ENCODE measurements at places on chromosomes 4 and X.

- peak; percentile 1 for DNase-seq
These were observed 134.1 kb downstream of the OR13H1 start for GRCh38 chrX:131677655-131678628.

DNA sequence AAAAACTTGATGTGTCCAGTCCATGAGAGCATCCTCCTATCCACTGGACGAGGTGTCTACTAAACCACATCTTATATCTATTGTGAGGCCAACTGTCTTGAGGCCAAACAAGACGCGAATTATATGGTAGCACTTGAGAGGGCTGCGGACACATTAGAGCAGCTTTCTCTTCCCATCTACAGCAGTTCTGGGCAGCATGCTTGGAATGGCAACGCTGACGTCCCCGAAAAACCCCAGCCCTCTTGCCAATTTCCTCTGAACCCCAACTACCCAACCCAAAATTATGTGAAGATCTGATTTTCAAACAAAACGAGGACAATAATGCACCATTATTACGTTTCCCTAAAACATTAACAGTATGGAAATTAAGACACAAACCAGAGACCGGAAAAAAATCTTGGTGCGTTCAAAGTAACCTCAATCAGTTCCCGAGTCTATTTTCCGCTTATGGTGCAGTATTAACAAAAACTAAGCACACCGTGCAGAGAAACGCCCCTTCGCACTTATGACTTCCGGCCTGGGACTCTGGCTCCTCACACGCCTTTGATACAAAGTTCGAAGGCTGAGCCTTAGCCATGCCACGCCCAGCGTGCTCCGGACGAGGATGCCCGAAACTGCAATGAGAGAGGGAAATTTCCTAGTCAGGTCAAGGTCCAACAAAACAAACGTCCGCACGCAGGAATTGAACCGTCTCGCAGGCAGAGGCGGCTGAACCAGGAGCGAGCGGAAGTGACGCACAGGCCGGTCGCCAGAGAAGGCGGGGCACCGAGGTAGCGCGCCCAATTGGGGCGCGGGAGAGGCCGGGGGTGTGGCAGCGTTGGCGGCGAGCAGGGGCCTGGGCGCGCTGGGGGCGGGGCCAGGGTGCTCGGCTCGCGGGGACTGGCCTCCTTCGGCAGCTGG is 458 bp upstream of the AP1AR start:
- DNase-seq, result peak; percentile 97

DNA sequence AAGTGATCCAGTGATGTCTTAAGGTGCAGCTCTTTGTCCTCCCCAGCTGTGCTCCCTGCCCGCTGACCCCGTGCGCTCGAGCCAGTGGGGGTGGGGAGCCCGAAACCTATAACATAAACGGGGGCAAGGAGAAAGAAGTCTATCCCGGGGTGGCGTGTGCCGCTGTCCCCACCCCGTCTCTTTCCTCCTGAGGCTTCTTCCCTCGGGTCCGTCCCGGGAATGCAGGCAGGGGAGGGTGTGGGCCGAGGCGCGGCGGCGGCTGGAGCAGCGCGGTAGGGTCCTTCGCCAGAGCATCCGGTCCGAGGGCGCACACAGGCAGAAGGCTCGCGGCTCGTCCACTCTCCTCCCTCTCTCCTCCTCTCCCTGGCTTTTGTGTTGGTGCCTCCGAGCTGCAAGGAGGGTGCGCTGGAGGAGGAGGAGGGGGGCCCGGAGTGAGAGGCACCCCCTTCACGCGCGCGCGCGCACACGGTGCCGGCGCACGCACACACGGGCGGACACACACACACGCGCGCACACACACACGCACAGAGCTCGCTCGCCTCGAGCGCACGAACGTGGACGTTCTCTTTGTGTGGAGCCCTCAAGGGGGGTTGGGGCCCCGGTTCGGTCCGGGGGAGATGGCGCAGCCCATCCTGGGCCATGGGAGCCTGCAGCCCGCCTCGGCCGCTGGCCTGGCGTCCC is at the start of gene RAB33A:
TSS of gene RAB33A (plus strand) at position 517 of the 681 bp plus-strand sequence. CDS start at position 618, 101 bp downstream.
- peak; percentile 50 for DNase-seq

GRCh38 chr4:56611501-56611900 is 69.6 kb downstream of the HOPX start:
- DNase-seq, result no peak

DNA sequence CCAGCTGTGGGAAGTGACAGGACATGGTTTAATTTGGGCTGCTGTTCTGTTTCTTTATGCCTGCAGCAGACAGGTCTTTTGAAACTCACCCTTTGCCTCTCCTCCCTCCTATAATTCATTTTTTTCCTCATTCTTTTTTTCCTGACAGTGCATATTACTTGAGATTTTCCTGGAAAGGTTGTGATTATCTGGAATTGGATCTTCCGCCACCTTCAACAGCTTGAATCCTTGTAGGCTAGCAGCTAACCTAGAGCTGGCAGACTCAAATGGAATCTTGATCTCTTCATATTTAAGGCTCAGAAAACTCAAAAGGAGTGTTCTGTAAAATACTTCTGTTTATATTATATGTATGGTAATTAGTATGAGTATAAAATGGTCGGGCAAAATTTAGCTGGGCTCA is 49.3 kb upstream of the CLCN4 start:
- no peak for DNase-seq

DNA sequence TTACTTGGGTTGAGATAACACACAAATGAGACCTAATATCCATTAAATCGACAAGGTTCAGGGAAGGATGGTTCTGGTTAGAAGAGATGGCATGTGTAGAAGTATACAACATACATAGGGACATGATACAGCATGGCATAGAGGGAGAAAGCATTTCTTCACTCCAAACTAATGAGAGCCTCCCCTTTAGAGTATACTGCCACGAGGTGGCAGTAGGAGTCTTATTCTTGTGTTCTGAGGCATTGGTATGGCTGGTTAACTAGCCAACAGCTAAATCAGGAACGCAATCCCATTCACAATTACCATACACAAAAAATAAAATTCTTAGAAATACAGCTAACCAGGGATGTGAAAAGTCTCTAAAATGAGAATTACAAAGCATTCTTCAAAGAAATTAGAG is 29.1 kb upstream of the TRO start:
- DNase-seq, result peak; percentile 47

DNA sequence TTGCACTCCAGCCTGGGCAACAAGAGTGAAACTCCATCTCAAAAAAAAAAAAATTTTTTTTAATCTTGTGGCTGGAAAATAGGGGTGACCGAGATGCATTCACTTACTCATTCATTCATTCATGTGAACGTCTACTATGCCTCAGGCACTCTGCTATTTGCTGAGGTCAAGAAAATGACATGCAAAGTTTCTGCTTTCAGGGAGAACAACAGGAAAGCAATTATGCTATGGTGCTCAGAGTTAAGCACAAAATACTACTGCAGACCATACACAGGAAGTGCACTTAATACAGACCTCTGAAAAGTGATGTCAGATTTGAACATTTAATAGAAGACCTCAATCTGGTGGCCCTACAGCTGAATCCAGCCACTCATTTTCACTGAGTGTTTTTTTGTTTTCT is 59.6 kb upstream of the DUSP21 start:
- peak; percentile 18 for DNase-seq

DNA sequence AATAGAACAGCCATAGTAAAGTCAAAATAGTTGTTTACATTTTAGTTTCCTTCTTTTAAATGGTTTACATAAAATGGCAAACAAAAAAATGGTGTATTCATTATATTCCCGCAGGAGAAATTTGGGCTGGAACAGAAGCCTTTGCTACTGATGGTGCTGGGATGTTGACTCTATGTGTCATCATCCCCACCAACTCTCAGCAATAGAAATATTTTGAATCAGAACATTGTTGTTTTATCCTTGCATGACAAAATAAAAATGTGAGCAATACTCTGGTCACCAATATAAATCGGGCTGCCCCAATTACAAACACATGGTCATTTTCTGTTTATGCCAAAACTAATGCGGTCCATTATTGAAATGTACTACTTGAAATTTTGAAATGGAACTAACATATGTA is 1131.6 kb upstream of the PCDH7 start:
- no peak for DNase-seq

DNA sequence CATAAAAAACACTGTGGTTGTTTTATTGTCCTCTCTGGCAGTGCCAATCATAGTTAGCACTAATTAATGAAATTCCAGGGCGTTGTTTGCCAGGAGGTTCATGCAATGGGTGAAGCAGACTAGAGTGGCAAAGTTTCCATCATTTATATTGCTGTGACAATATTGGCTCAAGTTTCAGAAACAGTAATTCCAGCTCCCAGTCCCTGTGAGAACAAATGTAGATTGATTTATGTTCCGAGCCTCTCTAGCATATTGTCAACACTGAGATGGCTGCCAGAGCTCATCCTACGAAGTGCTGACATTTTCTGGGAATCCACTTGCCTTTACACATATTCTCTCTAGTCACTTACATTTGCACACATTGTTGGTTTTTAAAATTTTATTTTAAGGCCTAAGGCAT is 440.0 kb upstream of the IGFBP7 start:
- DNase-seq, result no peak

DNA sequence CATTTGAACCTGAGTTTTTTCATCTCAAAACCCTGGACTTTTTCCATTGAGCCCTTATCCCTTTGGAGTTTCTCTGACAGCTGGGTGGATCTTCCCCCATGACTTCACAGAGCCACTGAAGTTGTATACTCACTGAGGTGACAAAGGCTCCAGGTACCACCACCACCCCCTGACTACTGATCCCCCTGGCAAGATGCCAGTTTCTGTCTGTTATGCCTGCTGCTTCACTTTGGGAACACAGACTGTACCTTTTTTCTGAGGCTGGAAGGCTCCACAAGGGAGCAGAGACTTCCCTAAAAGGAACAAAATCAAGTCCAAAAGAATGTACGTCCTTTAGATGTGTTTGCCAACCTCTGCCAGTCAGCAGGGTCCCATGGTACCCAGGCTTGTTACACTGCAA is 160.3 kb upstream of the JADE1 start:
- DNase-seq, result no peak

GRCh38 chr4:159349332-159349731 is 246.5 kb downstream of the RAPGEF2 start:
- DNase-seq, result peak; percentile 4

GRCh38 chr4:112956484-112956896 is 93.0 kb upstream of the ANK2 start:
- DNase-seq, result no peak

DNA sequence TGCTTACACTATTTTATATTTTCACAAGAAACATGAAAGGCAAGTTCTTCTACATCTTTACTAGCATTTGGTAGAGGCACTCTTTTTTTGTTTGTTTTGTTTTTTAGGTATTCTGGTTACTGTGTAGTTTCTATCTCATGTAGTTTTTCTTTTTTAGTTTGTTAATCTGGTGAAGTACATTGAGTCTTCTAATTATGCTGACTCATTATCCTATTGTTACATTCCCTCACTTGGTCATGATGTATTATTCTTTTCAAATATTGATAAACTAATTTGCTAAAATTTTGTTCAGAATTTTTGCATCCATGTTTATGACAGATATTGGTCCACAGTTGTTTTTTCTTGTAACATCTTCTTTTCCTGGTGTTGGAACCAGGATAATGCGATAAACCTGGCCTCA is 4.7 kb downstream of the GK2 start:
- DNase-seq, result no peak

DNA sequence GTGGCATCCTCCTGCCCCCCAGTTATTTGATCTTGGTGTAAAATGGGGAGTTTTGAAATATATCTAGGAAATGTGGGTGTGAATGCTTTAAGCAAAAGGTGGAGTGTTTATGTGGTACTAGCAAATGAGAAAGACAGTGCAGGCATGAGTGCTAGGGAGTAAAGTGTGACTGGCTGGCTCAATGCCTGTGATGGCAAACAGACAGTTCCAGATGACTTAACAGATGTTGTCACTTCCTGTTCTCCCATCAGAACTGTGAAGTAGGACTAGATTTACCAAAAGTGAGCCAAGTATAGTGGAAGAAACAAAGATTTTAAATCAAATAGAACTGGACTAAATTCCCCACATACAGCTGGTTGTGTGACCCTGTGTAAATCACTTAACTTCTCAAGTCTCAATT is 8.4 kb upstream of the AMOT start:
- DNase-seq, result no peak

- no peak for DNase-seq
These were observed 224.6 kb downstream of the FBXO8 start for GRCh38 chr4:174058846-174059245.

GRCh38 chr4:102623622-102624021 is 122.5 kb downstream of the NFKB1 start:
- peak; percentile 68 for DNase-seq

DNA sequence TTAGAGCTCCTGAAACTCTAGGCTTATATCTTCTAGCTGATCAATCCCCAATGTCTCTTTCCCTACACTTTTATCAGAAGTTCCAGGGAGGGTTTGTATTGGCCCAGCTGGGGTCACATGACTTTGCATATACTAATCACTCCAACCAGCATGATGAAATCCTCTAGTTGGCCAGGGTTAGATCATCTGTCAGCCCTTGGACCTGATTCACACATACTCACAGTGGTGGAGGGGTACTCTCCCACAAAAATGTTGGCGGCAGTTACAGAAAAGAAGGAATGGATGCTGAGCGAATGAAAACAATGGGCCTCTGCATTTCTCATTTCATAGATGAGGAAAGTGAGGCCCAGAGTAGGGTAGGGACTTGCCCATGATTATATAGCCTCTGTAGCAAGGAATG is 151.1 kb downstream of the PJA1 start:
- DNase-seq, result peak; percentile 42

- DNase-seq, result peak; percentile 62
These were observed 51.4 kb upstream of the SOD3 start for GRCh38 chr4:24743927-24744326.

DNA sequence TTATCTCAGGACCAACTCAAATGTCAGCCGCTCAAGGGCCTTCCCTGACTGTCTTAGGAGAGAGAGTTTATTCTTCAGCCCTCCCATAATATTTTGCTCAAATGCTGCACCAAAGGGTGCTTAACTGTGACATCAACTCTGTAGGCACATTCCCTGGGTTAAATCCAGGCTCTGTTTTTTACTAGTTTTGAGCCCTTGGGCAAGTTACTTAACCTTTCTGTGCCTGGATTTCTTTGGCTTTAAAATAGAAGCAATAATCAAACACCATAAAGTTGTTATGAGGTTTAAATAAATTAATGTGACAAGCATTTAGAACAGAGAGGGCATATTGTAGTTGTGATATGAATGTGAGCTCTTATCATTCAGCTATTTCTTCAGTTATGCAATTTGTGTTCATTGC is 54.2 kb upstream of the LIMCH1 start:
- no peak for DNase-seq

- DNase-seq, result no peak
These were observed 13.5 kb downstream of the CTAG1B start for GRCh38 chrX:154605566-154605965.

DNA sequence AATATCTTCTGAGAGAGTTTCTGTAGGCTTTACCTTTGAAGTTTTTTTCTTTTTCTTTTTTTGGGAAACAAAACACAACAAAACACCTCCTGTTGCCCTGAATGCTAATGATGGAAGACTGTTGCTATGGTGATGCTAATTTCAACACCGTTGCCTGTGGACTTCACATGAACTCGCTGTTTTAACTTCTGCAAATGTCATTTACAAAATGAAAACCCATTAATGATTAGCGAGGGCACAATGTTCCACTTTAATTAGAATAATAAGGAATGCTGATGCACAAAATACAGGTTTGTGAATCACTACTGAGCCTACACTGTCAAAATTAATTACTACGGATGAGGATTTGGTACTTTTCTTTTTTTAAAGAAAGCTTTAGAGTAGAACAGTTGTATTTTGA is 227.1 kb upstream of the FTHL17 start:
- no peak for DNase-seq

Measured in EH (cell line).